ENCODE measurements at places on chromosomes 2 and 18.

- no peak for DNase-seq
These were observed 42.0 kb downstream of the MCFD2 start for GRCh38 chr2:46873604-46874068.

- DNase-seq, result no peak
These were observed 57.4 kb downstream of the STK39 start for GRCh38 chr2:168189835-168190569.

- DNase-seq, result no peak
These were observed 191.3 kb downstream of the SLC39A10 start for GRCh38 chr2:195848119-195848899.

DNA sequence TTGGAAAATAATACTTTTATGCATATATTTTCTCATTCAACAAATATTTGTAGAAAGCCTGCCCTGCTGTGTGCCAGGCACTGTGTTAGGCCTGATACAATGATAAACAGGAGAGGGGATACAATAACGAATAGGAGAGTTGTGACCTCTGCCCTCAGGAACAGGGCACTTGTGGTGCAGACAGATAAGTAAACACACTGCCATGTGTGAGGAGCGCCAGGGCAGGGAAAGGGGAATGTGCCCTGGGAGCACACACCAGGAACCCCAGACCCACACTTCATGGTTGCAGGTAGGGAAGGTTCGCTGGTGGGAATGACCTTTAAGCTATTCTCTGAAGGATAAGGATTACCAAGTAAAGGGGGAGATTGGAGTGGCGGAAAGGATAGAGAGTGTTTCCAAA, 42.2 kb upstream of the DSC1 start:
- DNase-seq, result no peak

- DNase-seq, result no peak
These were observed 132.2 kb downstream of the TNS1 start for GRCh38 chr2:217870528-217871011.

DNA sequence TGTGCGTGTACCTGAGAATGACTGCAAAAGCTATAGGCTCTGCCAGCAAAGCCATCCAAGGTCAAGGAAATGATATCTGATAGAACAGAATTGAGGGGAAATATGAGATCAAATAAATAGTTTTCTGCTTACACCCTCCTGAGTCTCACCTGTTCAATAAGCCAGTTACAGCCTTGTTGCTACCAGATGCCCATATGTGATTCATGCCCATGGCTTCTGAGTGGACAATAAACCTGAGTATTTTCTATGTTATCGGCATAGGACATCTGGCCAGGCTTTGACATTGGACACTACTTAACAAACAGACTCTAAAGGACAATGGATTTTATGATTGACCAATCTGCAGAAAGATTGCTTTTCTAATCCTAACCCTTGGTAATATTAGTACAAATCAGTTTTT, 297.9 kb downstream of the LRATD1 start:
- DNase-seq, result no peak

GRCh38 chr2:24182507-24182906, 7.7 kb downstream of the FAM228A start:
- DNase-seq, result no peak
